B cell (primary cell): ENCODE measurements at places on chromosomes 13 and 19.

DNA sequence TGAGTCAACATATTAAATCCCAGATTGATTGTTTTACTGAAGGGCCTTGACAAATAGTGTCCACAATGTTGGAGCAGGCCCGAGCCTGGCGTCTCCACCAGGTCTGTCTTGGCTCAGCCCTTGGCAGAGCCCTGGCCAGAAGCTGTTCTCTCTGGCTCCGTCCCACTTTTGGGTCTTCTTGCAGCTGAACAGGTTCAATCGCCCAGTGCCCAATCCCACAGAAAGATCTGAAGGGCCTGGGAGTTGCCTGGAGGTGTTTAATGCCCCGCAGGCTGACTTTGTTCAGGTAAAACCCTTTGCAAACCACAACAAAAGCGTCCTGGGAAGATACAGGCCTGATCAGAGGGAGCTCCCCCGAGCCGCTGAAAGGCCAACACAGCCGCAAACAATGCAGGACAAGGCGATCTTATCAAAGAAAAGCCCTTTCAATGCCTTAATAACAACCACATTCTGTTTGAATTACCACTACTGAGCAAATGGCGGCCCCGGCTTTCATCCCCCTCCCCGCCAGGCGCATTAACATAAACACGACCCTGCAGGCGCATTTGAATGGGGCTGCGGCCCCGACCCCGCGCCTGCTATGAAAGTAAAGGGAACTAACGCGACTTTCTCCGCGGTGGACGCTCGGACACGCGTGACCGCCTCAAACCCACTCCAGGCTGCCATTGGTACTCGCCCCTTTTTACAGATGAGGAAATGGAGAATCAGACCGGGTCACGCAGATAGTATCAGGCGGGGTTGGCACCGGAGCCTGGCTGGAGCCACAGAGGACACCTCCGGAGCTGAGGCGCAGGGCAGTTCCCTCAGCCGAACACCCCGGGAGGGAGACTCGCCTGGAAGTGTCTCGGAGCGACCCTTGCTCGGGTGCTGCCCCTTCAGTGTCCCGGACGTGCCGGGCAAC, 3.1 kb downstream of the CDX2 start:
- peak; percentile 38 for DNase-seq

- no peak for DNase-seq
Measured at GRCh38 chr13:112069061-112069844, 2.3 kb downstream of the SOX1 start.

DNA sequence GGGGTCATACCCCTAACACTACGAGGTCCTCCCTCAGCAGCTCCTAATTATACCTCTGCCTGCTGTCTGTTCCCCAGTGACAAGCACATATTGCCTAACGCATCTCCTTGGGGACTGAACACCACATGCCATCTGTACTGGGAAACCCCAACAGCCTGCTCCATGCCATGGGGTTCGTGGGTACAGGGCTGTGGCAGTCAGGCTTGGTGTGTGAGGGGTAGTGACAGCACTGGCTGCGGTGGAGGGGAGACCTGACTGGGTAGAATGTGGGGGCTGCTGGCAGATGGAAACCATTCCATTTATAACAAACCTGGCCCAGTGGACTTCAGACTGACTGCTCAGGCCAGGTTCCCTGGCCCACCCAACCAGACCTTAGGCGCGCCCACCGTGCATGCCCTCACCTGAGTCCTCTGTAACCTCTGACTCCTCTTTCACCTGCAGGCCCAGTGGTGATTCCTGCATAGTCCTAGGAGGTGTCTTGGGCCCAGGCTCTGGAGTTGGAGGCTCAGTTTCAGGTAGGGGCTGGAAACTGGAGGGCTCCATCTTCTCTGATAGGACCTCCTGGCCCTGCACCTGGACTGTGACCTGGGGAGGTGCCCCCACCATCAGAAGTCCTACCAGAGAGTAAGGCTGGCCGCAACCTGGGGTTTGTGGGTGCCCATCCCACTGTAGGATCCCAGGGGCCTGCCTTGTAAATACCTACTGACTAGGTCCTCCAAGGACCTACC, 3.0 kb downstream of the MZF1 start:
- no peak for DNase-seq

DNA sequence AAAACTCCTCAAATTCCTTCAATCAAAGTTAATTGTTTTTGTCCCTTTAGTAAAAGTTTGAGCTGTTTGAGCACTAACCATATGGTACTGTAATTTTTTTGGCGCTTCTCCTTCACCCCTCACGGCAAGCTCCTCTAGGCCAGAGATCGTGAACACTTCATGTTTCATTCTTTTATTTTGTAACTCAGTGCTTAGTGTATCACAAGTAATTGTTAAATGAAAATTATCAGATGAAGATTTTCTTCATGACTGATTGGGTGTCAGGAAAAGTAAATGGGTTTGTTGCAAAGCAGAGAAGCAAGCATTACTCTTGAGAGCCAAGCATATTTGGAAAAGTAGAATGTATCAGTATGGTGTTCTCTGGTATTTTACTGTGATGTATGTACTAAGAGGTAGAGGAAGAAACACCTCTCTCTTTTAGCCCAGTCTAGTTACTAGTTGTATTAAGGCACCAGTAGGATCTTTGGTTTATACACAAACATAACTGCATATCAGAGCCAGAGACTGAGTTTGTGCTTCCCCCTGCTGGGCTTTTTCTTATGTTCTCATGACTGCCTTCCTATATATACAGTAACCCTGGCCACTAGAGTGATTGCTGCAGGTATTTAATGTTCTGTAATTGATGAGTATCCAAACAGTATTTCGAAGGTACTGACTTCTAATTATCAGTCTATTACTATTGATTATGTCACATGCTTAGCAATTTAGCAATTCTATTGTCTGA, 202.3 kb upstream of the KLHL1 start:
- DNase-seq = no peak

DNA sequence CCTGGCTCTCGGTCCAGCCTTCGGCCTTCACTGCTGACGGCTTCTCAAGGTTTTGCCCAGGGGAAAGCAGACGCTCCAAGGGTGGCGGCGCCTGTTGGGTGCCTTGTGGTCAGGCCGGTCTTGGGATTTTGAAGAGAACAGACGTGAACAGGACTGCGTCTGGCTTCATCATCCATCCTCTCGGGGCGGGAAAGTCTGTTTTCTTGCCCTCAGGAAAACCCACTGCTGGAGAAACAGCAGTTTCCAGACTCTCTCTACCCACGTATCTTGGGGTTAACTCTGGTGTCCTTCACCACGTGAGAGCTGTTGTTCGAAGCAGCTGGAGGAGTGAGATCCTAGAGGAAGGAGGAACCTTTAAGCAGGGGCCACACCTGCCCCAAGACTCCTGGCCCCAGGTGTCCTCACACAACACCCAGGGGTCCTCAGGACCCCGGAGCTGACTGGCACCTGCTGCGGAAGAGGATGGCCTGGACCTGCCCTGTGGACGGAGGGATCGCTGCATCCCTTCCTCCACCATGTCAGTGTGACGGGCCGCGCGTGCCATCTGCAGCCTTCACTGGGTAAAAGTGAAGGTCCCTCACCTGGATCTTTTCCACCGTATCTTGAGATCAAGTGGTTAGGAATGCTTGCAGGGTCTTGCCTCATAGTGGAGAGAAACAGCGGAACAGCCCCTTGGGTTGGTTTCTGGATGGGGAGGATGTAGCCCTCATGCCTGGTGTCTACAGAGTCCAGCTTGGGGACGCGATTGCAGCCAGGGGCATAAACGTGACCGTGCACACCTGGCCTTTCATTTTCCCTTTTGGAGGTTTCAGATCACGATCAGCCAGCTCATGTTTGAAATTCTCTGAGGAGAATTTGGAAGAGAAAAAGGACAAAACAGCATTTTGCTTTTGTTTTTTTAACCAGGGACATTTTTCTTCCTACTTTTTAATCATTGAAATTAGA, 69.5 kb upstream of the MCF2L start:
- no peak for DNase-seq

- DNase-seq = no peak
Measured at GRCh38 chr13:92830821-92831220, 395.8 kb upstream of the GPC6 start.

- no peak for DNase-seq
Measured at GRCh38 chr13:112567161-112567862, 20.6 kb downstream of the TUBGCP3 start.

- DNase-seq = no peak
Measured at GRCh38 chr13:112061367-112062061, 5.4 kb upstream of the SOX1 start.

DNA sequence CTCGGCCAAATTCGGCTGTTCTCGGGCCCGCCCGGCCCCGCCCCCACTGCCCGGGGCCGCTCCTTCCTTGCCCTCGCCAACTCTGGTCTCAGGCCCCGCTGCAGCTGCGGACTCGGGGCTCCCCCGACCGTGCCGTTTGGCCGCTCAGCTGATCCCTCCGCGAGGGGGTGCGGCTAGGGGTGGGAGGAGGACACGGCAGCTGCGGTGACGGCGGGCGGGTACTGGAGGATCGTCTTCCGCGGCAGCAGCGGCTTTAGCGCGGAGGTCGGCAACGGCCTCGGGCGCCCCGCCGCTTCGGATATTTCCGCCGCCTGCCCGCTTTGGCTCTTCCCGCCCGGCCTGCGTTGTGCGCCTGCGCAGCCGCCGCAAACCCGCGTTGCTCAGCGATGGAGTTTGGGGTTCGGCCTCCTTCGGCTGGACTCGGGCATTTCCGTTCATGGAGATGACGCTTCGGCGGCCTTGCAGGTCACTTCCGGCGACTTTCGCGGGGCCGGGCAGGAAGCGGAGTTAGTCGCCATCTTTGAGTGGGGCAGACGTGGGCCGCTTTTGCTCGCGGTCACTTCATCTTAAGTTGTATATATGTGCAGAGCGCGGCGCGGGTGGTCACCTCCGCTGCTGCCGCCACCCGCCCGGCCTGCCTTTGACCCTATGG, 338 bp upstream of the UBE2M start:
- peak; percentile 99 for DNase-seq

- no peak for DNase-seq
Measured at GRCh38 chr19:7926727-7927604, 1.0 kb upstream of the CTXN1 start.

DNA sequence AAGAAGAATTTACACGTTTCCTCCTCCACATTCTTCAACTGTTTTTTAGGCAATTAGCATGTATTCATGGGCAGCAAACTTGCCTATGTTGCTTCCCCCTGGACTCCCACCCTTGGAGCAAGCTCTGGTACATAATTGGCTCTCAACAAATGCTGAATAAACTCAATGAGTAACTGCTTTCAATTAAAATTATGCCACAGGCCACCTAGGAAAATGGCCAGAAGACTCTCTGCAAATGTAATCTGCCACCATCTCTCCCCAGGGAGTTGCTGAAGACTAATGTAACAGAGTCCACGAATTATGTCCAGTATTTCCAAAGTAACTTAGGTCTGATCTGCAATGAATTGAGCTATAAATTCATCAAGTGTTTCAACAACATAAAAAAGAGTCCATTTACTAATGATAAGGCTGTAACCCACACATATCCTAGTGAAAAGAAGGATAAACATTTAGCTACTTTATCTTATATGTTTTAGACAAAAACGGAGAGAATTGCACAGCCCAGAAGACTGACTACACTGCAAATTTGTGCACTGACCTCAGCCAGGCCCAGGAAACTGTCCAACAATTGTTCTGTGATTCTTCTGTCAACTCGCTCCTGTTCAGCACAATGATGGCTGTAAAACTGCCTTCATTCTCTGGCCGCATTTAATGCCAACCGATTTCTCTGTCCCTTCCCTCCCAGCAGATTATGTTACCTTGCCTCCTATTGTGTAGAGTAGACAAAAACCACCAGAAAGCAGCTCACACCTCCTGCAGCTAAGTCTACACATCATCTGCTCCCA, 808.6 kb upstream of the ARGLU1 start:
- no peak for DNase-seq

GRCh38 chr13:114104655-114105520, 27.5 kb downstream of the RASA3 start:
- DNase-seq = no peak

GRCh38 chr13:44693156-44693764, 117.1 kb upstream of the TSC22D1 start:
- no peak for DNase-seq

DNA sequence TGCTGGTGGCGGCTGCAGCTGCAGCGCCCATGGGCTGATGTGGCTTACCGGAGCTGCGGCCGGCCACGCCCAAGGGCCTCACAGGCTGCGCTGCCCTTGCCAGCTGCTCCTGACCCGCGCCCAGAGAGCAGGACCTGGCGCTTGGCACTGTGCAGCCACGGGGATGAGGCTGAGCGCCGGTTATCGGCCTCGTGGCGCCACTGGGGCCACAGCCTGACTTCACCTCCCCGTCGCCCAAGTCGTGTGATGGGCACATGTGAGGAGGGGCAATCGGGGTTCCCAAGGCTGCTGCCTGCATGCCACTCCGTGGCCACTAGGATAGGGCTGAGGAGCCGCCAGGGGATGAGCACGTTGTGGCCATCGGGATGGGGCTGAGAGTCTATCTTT, 77.2 kb upstream of the PABPC3 start:
- no peak for DNase-seq

GRCh38 chr13:49240017-49240416, 7.7 kb upstream of the CDADC1 start:
- peak; percentile 47 for DNase-seq

DNA sequence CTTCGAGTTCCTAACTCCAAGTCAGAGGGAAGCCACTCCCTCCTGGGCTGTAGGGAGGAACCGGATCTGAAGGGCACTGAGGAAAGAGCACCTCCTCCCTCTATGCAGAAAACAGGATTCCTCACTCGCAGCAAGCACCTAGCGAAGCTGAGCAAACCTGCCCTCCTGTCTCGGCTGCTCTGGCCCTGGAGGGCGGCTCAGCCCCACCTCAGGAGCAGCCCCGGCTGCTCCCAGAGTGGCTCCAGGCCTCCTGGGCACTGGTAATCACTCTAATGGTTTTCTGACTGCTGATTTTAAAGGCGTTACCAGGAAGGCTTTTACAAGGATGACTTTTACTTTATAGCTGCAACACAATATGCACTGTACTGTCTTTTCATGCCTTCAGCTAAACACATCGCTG, 312.5 kb downstream of the TEX29 start:
- no peak for DNase-seq

DNA sequence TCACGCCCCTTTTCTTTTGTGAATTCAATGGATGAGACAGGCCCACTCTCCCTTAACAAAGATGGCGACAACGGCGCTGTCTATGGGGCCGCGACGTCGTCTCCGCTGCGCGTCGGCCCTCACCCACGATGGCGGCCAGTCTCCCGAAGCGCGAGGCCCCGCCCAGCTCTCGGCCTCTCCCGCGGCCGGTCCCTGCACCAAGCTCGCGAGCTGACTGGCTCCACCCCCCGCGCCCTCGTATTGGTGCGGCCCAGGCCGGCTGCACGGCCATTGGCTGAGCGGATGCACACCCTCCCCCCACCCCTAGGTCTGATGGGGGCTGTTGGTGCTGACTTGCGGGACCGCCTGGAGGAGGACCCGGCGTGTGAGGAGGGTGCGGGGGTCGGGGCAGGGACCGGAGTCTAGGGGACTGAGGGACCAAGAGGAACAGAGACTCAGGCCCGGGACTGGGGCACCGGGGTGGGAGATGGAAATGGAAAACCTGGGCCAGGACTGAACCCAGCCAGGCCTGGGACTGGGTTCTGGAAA, 4.8 kb downstream of the SPHK2 start:
- DNase-seq = peak; percentile 96

GRCh38 chr13:33127009-33127551, 110.9 kb downstream of the KL start:
- no peak for DNase-seq
